ENCODE measurements at places on chromosomes 4 and X.

GRCh38 chrX:16999275-16999674, 52.8 kb downstream of the REPS2 start:
- DNase-seq: no peak

DNA sequence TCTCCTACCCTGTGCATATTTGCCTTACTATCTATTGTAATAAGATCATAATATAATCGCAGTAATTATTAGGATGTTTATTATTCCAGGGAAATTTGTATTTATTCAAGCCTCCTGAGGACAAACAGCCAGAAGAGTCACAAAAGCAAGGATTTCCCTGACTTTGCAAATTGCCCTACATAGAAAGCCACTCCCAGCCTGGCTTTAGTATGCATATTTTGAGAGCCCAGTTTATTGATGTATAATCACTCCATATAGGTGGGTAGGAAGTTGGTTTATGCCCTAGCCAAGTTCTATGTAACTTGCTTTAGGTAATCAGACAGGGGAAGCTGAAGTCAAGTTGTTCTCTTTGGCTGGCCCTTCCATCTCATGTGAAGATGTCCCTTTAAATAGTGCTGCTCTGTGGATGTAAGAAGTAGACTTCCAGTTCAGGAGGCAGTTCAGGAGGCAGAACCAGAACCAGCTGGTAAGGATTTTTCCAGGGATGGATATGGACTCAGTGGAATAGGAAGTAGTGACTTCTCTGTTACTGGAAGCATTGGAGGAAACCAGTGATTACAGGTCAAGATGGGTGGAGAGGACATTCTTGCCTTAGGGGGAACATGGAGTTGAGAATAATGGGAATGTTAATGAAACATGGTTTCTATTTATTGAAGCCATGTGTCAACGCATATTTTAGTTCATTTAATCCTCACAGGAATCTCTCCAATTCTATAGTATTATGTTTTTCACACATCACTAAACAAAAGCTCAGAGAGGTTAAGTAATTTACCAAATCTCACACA, 70.5 kb upstream of the KIT start:
- no peak for DNase-seq

GRCh38 chr4:35926788-35927187, 317.5 kb downstream of the ARAP2 start:
- no peak for DNase-seq

DNA sequence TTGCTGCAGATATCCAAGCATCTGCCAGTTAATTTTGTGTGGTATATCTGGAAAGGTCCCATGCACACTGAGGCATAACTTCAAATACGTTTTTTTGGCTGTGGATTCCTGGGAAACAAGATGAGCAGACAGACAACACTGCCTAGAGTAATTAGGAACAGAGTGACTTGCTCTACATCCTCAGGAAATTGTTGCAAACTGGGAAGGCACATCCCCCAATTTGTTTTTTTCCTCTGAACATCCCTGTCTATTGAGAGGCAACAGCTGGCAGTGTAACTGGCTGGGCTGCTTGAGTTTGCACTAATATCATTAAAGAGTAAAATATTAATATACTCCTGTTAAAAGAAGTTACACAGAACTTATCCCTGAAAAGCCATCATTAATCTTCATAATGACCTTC, 207.7 kb upstream of the SLIT2 start:
- DNase-seq: no peak

DNA sequence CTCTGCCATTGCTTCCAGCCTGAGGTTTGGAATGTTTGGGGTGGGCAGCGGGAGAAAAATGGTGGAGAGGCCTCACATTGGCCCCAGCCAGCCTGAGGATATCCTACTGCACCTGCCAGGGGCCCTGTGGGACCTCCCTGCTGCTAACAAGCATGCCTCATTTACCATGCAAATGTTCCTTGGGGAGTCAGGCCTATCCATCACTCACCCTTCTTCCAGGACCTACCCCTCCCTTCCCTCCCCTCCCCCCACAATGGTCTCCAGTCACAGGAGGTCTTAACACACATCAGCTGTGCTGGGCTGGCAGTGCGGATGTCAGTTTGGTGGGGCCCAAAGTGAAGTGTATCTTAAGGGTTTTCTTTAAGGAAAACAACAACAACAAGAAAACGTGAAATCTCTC, 139.2 kb downstream of the SHOX start:
- no peak for DNase-seq

GRCh38 chr4:113290666-113291065, 241.2 kb downstream of the ANK2 start:
- DNase-seq: no peak

DNA sequence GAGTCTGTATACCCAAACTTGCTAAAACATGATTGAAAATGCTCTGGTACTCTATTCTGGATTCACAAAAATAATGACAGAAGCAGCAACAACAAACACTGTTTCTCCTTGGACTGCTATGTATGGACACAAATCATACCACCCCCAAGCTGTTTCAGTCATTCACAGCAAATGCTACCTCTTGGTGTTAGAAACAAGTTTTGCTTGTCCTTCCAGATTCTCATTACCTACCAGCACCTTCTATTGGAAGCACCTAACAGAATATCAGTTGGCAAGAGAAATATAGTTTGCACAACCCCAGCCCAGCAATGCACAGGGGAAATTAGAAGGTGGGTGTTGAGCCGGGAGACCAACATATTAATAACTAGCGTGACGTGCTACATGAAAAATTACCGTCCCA, 1950.9 kb downstream of the C4orf33 start:
- DNase-seq: no peak

DNA sequence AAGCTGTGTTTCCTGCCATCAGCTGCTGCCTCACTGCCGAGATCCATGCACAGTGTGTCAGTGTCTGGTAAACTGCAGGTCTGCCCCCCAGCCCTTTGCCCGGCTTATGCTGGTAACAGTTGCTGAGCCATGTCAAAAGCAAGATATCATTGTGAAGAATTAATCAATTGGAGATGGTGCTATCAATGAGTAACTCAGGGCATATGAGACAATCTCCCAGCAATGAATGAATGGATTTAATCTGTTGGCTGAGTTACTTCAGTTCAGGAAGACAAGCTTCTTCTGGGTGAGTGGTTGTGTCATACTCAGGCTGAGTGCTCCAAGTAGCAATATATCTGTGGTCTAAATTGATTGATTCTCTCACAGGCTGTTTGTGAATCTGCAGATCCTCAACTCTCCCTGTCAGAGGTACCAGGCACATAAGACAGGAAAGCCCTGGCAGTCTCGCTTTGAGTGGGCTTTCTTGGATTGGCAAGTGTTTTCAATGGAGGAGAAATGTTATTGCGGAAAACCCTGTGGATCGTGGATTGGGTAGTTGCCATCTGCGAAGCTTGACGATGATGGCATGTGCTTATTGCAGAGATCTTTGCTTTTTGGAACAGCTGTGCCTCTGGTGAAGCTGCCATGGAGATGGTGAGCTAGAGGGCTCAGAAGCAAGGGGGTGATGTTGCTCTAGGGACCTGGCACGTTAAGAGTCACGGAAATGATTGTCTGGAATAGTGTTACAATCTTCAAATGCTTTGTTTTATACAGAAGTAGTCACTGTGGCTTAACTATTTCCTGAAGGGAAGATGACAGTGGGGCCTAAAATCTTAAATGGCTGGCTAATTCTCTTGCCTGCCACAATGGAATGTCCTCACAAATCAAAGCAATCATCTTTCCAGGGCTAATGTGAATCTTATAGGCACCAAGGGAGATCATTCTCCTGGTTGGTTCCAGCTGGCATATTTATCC, 147.6 kb upstream of the TBC1D9 start:
- DNase-seq: no peak

DNA sequence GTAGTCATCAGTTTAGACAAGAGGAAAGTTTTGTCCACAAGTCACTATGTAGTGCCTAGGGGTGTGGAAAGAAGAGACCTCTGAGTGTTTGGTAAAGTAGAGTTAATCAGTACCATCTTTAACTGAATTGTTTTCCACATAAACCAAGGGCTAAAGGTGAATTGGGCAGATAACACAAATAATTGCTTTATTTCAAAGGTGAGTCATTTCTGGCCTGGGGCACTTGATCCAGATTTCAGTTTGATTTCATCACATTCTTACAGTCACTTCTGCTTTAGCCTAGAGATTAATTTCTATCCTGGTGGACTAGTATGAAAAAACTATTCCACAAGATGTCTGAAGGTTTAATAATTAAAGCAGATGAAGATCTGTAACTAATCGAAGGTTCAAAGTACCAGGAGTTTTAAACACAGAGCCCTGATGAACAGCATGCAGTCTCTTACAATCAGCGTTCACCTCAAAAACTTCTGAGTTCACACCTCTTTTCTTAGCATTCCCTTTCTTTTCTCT, 74.5 kb upstream of the BOD1L1 start:
- DNase-seq: no peak

GRCh38 chrX:20472148-20472547, 205.4 kb upstream of the RPS6KA3 start:
- no peak for DNase-seq

DNA sequence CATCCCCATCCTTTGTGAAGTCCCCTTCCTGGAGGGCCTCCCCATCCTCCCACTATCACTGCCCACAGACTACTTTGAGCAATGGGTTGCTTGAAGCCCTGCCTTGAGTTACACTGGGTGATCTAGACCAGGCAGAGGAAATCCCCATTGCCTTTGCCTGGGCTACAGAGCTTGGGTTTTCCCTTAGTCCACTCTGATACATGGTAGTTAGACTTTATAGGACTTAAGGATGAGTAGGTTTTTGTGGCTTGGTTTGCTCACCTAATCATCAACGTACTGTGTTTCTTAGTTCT, 56.6 kb downstream of the TMEM131L start:
- peak; percentile 18 for DNase-seq

DNA sequence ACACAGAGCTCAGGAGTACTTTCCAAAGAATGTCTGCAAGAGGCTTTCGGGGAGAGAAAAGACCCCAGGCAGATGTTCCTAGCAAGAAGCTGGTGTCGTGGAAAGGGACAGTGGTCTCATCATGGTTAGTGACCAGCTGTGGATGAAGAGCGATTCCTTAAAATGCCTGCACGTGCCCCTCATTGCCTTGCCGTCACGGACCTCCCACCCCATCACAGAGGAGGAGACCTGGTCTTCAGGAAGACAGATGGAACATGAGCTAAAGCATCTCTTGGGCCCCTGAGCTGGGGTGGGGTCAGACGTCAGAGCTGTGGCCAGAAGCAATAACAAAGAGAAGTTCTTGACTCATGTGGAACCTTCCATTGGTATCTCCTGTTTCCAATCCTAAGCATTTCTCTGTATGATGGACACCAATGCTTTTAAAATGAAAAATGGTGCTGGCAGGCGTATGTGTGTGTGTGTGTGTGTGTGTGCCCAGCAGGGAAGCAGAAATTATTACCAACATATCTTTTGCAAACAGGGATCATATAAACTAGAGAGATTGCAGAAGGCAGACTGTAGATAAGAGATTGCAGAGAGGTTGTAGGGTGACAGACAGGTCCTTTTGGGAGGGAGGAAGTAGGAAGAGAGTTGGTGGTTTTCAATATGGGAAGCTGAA, 25.2 kb upstream of the ASMTL start:
- no peak for DNase-seq

DNA sequence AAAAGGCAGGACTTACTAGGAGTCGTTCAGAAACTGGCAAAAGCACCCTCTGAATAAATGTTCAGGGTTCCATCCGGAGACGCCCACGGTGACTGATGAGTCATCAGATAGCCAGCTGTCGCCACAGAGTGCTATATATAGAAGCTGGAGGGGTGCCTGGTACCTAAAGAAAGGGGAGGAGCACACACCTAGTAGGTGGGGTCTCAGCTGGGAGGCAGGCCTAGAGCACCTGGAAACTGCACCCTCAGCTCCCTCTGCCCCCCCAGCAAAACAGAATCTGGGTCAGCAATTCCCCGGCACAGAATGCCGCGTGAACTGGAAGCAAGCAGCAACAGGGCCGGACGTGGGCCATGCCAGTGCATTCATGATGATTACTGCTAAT, 242.0 kb downstream of the BCOR start:
- DNase-seq: peak; percentile 74

DNA sequence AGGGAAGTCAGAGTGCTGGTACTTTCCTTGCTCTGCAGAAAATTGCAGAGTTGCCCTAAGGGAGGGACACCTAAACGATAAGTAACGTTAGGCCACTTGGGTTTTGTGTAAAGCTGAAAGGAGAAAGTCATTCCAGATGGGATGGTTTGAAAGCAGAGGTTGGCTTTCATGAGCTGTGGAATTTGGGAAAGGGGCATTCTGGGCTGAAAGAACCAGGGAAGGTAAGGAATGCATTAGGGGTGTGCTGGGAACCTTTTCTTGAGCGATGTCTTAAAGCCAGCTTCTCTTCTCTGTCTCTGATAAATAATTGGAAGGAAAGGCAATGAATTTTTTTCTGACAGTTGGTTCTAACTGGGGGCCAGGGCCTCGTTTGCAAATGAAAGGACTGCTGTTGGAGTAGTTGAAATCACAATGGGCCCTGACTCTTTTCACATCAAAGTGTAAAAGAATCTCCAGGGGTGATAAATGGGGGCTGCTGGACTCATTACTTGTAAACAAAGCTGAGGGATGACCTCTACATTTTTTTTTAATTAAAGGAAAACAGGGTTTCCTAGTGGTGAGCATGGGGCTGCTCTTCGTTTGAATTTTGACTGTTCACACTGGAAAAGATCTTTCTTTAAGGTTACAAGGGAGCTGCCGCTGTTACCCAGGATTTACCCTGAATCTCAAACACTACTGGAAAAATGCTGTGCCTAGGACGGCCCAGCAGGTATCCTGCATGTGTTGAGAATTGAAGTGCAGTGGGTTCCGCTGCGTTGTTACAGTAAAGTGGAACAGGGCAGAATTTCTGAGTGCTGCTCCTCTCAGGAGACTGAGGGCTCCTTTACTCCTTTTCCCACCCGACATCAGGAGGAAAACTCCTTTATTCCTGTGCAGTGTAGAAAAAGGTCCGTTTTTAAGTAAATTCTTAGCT, 25.0 kb downstream of the AFF1 start:
- DNase-seq: no peak

DNA sequence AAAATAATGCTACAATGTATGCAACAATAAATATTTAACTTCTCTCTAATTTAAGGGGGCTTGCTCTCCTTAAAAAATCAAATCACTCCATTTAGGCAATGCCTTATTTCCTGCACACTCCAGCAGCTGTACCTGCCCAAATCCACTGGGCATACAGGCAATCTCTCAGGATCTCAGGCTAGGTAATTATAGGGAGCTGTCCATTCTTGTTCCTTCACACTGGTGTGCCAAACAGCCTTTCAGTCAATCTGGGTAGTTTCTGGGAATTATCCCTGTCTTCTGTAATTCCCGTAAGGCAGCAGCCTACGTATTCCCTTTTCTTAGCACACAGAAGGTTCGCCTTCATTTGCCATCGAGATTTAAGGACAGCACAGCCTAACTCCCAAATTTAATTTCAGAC, 922.6 kb upstream of the SLIT2 start:
- DNase-seq: no peak

GRCh38 chrX:154738011-154738738, 12.7 kb downstream of the GAB3 start:
- no peak for DNase-seq

Data from T-cell (primary cell).